Psoas muscle (tissue), 8 donors: ENCODE measurements at places on chromosomes 6 and 20. TPM values are rescaled to one million over a fixed set of nuclear protein-coding genes. Genes with fewer than 3 reads are reported as not detected.

Gene MDN1
- 26.8 TPM for total RNA-seq

Gene LST1
- 3.3 TPM for total RNA-seq

Gene CPNE5
- 0.27 TPM for total RNA-seq

Gene SMLR1
- total RNA-seq = not detected

Gene RPL10A
- total RNA-seq = 668 TPM

Gene RCAN2
- total RNA-seq = 69.5 TPM

Gene ASCC3
- total RNA-seq = 12.9 TPM

GRCh38 chr6:128365520-128366160, 154.8 kb downstream of the PTPRK start:
- H3K27me3 ChIP-seq = no peaks in the 10 kb centered on the region
- DNase-seq = no peak
- H3K4me1 ChIP-seq = peaks cover 22% of the 10 kb centered on the region
- no peak overlapping the region for H3K4me3 ChIP-seq
- H3K27ac ChIP-seq = no peak overlapping the region

- H3K36me3 ChIP-seq = no peaks in the 10 kb centered on the region
- no peak overlapping the region for H3K4me3 ChIP-seq
- H3K27me3 ChIP-seq = no peaks in the 10 kb centered on the region
- no peak overlapping the region for H3K27ac ChIP-seq
- no peak for DNase-seq
Measured at GRCh38 chr6:72037006-72037405, 150.7 kb downstream of the RIMS1 start.

DNA sequence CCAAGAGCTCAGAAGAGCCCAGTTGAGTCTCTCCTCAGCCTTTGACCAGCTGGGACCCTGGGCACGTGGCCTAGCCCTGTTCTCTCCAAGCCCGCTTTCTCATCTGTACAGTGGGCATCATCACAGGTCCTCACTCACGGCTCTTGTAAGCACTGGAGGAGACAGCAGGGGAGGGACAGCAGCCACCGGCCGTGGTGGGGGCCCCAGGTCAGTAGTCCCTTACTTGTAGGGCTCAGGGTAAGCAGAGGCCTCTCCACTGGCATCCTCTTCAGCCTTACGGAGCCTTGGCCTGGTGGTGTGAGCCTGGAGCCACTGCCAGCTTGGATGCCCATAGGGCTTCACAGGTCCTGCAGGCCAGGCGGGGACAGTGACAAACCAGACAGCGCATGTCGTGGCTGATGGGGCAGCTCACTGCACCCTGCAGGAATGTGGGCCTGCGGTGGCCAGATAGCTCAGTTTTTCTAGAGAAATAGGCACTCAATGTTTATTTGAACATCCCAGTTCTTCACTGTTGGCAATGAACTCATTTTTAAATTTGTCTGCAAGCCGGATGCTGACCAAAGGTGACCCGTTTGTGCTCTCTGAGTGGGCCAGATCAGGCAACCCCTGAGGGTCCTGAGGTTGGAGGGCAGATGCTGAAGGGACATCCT, 65.1 kb downstream of the ADNP start:
- no peaks in the 10 kb centered on the region for H3K27me3 ChIP-seq
- no peak for DNase-seq
- no peak overlapping the region for H3K27ac ChIP-seq
- no peak overlapping the region for H3K4me3 ChIP-seq

GRCh38 chr20:50107796-50108331, 5.1 kb downstream of the UBE2V1 start:
- H3K4me3 ChIP-seq = no peak overlapping the region
- H3K36me3 ChIP-seq = no peaks in the 10 kb centered on the region
- no peak for DNase-seq
- H3K27me3 ChIP-seq = no peaks in the 10 kb centered on the region
- H3K27ac ChIP-seq = peak overlapping the region; percentile 97

GRCh38 chr6:1110941-1111349, 201.0 kb upstream of the FOXQ1 start:
- no peak overlapping the region for H3K4me3 ChIP-seq
- no peaks in the 10 kb centered on the region for H3K4me1 ChIP-seq
- no peak overlapping the region for H3K27ac ChIP-seq

GRCh38 chr6:155062866-155063341, 67.8 kb downstream of the TIAM2 start:
- H3K27me3 ChIP-seq = no peaks in the 10 kb centered on the region
- DNase-seq = no peak
- no peak overlapping the region for H3K27ac ChIP-seq
- H3K36me3 ChIP-seq = no peaks in the 10 kb centered on the region

DNA sequence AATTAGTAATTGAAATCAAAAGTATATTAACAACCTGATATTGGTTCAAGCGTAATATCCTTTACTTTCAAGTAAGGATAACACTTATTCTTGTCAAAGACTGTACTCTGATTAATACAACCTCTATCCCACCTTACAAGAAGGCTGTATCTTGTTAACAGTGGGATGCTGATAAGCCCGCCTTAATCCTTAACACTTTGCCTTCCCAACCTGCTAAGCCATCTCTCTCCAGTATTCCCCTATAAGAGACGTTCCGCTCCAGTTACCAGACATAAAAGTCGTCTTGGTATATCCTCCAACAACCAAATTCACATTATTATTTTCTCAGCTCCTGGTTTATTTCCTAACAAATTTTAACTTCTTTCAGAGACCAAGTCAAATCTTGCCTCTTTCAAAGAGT, 2.0 kb downstream of the BTBD9 start:
- no peaks in the 10 kb centered on the region for H3K36me3 ChIP-seq
- no peak overlapping the region for H3K4me3 ChIP-seq
- no peak for DNase-seq
- H3K27ac ChIP-seq = no peak overlapping the region
- peaks cover 28% of the 10 kb centered on the region for H3K4me1 ChIP-seq

DNA sequence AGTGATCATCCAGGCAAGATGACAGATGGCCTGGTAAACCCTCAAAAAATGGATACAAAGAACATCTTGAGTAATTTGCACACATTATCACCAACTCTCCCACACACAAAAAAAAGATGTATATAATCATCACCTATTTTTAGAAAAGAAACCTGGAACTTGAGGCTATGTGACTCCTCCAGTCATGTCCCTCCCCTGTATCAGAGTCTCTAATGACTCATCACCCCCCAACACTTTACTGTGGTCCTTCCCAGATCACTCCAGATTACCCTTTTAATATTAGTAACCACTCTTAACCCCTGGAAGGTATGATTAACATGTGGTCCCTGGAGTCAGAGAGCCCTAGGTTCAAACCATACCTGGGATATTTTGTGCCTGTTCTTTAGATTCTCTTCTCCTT, 144.8 kb downstream of the ZNF217 start:
- H3K4me1 ChIP-seq = no peaks in the 10 kb centered on the region
- H3K27ac ChIP-seq = no peak overlapping the region
- no peak overlapping the region for H3K4me3 ChIP-seq
- DNase-seq = no peak
- no peaks in the 10 kb centered on the region for H3K36me3 ChIP-seq
- no peaks in the 10 kb centered on the region for H3K27me3 ChIP-seq

DNA sequence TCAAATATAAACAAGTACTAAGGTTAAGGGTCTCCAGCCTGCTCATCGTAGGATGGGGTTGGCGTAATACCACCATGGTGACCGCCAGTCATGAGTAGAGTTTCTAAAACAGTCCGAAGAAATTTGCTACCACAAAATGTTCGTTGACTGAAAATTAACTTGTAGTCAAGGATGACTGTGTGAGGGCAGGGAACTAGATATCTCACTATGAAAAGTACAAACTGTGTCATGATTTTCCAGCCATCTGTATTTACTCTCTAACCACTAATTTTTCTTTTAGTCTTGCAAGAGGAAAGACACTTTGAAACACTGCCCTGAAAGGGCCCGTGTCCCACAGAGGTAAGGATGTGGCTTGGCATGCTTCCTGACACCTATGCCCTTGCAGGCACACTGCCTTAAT, 99.7 kb downstream of the IRF4 start:
- H3K36me3 ChIP-seq = peaks cover 62% of the 10 kb centered on the region
- H3K27ac ChIP-seq = no peak overlapping the region
- no peak overlapping the region for H3K4me3 ChIP-seq
- H3K27me3 ChIP-seq = no peaks in the 10 kb centered on the region
- H3K4me1 ChIP-seq = no peaks in the 10 kb centered on the region

GRCh38 chr20:62485062-62485700, 9.4 kb upstream of the GATA5 start:
- no peaks in the 10 kb centered on the region for H3K36me3 ChIP-seq
- DNase-seq = no peak
- H3K27me3 ChIP-seq = no peaks in the 10 kb centered on the region
- no peak overlapping the region for H3K4me3 ChIP-seq
- no peaks in the 10 kb centered on the region for H3K4me1 ChIP-seq
- H3K27ac ChIP-seq = no peak overlapping the region

DNA sequence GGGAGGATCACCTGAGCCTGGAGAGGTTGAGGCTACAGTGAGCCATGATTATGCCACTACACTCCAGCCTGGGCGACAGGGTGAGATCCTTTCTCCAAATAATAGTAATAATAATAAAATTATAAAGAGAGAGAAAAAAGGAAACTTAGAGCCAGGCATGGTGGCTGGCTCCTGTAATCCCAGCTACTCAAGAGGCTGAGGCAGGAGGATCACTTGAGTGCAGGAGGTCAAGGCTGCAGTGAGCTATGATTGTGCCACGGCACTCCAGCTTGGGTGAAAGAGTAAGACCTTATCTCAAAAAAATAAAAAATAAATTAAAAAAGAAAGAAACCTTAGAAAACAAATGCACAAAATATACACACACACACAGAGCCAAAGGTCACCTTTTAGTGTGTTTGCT, 5.2 kb upstream of the SAMHD1 start:
- no peaks in the 10 kb centered on the region for H3K36me3 ChIP-seq
- H3K4me3 ChIP-seq = no peak overlapping the region
- no peak overlapping the region for H3K27ac ChIP-seq
- no peak for DNase-seq
- no peaks in the 10 kb centered on the region for H3K27me3 ChIP-seq
- H3K4me1 ChIP-seq = no peaks in the 10 kb centered on the region

DNA sequence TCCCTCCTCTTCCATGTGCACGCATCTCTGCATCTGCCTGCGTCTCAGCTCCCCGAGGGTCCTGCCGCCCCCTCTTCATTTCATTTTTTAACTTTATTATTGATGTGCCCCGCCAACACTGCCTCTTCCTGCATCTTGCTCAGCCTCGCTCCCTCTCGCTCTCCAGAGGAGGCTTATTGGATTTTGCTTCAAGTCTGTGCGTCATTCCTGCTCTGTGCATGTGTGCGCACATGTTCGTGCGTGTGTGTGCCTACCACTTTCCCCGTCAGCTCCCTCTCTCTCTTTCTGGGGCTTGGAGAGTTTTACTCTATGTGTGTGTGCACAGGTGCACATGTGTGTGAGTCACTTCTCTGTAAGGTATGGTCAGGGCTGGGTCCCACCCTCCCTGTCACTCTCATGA, 71.8 kb upstream of the NNAT start:
- no peak for DNase-seq
- no peak overlapping the region for H3K4me3 ChIP-seq
- H3K27me3 ChIP-seq = peaks cover 3% of the 10 kb centered on the region
- no peak overlapping the region for H3K27ac ChIP-seq
- no peaks in the 10 kb centered on the region for H3K36me3 ChIP-seq

DNA sequence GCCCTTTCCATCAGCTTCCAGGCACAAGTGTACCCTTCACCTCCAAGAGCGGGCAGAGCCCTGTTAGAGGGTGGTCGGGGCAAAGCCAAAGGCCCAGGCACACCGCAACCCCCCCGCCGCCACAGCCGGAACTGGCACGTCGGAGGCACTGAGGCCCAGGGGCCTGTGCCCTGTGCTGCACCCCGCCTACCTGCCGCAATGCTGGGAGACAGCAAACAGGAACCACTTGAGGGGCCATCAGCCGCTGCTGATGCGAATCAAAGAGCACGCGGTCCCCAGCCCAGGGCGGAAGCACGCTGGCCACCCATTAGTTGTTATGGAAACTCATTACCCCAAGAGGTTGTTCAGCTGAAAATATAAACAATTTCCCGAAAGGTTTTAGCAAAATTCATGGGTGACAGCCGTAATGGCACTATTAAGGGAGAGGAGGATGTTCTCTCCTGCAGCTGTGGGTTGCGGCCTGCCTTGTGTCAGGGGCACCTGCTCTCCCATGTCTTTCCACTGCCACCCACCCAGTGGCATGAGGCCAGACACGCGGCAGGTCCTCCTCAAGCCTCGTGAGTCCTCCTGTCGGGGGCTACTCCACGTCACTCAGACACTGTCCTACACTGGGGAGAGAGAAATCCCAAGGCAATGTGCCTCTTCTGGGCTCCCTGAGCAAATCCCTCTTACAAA, 65.3 kb downstream of the EDN3 start:
- H3K4me1 ChIP-seq = no peaks in the 10 kb centered on the region
- H3K4me3 ChIP-seq = no peak overlapping the region
- H3K27me3 ChIP-seq = peaks cover 13% of the 10 kb centered on the region
- H3K36me3 ChIP-seq = no peaks in the 10 kb centered on the region
- H3K27ac ChIP-seq = no peak overlapping the region
- no peak for DNase-seq

GRCh38 chr6:81748994-81749393, 3.5 kb downstream of the TENT5A start:
- H3K27me3 ChIP-seq = no peaks in the 10 kb centered on the region
- peak overlapping the region; percentile 75 for H3K4me3 ChIP-seq
- no peak for DNase-seq
- H3K27ac ChIP-seq = peak overlapping the region; percentile 88
- no peaks in the 10 kb centered on the region for H3K36me3 ChIP-seq
- peaks cover 26% of the 10 kb centered on the region for H3K4me1 ChIP-seq

GRCh38 chr6:38703949-38704590, 1.1 kb upstream of the GLO1 start:
- peaks cover 3% of the 10 kb centered on the region for H3K27me3 ChIP-seq
- H3K4me1 ChIP-seq = no peaks in the 10 kb centered on the region
- no peak overlapping the region for H3K27ac ChIP-seq
- H3K36me3 ChIP-seq = no peaks in the 10 kb centered on the region
- no peak overlapping the region for H3K4me3 ChIP-seq

DNA sequence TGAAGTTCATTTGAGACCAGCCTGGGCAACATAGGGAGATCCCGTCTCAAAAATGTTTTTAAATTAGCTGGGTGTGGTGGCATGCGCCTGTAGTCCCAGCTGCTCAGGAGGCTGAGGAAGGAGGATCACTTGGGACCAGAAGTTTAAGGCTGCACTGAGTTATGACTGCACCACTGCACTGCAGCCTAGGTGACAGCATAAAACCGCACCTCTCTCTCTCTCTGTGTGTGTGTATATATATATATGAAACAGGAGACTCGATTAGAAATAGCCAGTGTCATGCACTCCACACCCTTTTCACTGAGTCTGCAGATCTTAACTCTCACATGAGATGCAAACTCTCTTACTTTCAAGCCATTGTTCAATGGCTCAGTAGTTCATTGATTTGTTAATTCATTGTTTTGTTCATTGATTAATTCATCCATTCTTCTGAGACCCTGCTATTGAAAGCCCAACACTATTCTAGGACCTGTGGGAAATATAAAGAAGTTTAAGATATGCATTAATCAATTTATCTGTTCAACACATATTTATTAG, 52.4 kb upstream of the MRPS10 start:
- no peaks in the 10 kb centered on the region for H3K36me3 ChIP-seq
- H3K27ac ChIP-seq = no peak overlapping the region
- H3K4me1 ChIP-seq = no peaks in the 10 kb centered on the region
- no peak for DNase-seq
- no peaks in the 10 kb centered on the region for H3K27me3 ChIP-seq
- H3K4me3 ChIP-seq = no peak overlapping the region

GRCh38 chr20:58160451-58161061, 67.9 kb downstream of the ANKRD60 start:
- H3K27ac ChIP-seq = no peak overlapping the region
- no peaks in the 10 kb centered on the region for H3K4me1 ChIP-seq
- DNase-seq = no peak
- H3K4me3 ChIP-seq = no peak overlapping the region

- H3K27ac ChIP-seq = no peak overlapping the region
- no peaks in the 10 kb centered on the region for H3K36me3 ChIP-seq
- no peak for DNase-seq
- H3K4me1 ChIP-seq = no peaks in the 10 kb centered on the region
Measured at GRCh38 chr6:62803094-62803493, 408.2 kb upstream of the FKBP1C start.
